OCI-LY7 (cell line): ENCODE measurements at places on chromosomes 11 and 22. TPM values are rescaled to one million over a fixed set of nuclear protein-coding genes. Genes with fewer than 3 reads are reported as not detected.

DNA sequence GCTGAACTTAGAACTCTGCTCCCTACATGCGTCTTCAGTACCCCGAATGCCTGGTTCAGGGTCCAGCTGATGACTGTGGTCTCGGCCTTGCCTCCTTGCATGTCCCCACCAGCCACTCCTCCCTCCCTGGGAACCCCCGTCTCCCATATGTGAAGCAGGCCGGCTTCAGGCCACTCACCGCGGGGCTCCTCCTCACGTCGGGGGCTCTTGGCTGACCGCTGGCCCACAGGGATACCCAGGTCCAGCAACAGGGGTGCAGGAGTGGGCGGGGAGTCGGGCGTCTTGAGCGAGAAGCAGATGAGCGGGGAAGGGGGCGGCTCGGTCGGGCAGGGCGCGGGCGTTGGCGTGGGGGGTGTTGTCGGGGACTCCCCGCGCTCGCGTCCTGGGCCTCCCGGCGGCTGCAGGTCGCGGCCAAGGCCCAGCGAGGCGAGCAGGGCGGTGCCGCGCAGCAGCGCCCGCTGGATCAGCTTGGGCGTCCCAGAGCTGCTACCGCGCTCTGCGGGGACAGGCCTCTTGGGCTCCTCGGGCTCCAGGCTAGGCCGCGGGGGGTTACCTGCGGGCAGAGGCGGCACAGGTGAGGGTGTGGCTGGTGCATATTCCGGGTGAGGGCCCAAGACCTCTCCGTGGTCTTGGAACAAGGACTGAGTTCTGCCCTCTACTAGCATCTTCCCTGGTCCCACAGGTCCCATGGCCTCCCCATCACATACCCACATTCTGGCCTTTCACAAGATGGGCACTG, 3.8 kb upstream of the KCNK7 start:
- no peak for DNase-seq

DNA sequence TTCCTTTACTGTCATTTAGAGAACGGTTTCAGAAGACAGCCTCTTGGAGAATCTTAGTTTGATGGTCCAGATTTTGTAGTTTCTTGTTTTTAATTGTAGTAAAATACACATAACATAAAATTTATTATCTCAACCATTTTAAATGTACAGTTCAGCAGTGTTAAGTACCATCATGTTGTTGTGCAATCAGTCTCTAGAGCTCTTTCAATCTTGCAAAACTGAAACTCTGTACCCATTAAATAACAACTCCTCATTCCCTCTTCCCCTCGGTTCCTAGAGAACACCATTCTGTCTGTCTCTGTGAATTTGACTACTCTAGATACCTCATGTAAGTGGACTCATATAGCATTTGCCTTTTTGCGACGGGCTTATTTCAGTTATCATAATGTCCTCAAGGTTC, 69.8 kb downstream of the GRIK4 start:
- DNase-seq: no peak

Gene OR51E2
- not detected in 2 replicates for total RNA-seq

Gene LAMTOR1
- total RNA-seq: 58.6 and 61.8 TPM in 2 replicates

DNA sequence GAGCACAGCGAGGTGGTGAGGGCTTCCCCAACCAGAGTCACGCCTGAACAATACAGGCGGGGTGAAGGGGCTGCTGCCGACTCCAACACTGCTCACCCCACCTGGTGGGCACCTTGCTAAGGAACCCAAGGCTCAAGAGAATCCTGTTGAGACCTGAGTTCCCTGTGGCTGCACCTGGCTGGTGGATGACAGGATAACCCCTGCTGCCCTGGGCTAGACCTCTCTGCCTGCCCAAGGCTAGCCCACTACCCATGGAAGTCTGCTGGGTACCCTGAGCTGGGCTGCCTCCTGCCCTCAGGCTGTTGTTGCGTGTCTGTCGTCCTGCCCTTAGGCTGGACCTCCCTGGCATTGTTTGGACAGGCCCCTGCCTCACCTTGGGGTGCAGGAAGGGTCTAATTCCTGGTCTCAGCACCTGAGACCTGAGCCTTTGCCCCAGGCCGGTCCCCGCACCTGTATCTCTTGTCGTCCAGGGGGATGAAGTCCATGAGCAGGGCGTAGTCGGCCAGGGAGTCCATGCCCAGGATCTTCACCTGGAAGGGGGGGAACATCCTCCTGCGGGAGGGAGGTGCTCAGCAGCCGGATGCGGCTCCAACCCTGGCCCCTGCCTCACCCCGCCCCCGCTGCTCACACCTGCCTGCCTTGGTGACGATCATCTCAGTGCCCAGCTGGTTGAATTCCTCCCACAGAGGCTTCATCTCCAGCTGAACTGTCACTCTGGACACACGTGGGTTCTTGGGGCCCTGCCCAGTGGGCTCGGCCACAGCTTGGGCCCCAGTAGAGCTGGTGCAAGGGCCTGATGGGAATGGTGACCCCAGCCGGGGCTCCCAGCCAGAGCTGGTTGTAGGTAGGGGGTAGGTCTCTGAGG, 4.9 kb upstream of the NUDT8 start:
- DNase-seq: no peak

DNA sequence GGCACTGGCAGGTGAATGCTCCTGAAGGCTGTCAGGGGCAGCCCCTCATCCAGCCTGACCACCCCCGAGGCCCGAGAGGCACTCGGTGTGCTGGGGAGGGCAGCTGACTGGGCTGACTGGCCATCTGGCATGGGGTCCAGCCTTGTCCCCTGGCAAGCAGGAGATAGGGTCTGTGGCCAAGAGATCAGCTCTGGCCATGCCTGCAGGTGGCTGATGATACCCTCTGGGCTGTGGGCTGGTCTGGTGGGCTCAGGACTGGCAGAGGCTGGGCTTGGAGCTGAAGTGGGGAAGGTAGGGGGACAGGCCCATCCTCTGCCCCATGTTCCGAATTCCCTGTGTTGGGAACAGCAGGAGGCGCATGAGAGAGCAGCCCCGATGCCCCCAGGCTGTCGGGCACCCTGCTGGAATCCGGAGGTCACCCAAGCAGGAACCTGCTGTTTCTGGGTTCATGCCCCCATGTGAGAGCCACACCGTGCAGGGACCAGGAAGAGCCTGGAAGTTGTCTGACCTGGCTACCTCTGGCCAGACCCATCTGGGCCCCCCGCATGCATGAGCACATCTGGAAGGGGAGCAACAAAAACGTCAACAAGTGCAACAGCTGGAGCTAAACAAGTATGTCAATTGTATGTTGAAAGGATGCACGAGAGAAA, 527.0 kb downstream of the TBC1D22A start:
- no peak for DNase-seq

- DNase-seq: no peak
Observed at GRCh38 chr11:110049501-110050200, 43.5 kb upstream of the ZC3H12C start.

DNA sequence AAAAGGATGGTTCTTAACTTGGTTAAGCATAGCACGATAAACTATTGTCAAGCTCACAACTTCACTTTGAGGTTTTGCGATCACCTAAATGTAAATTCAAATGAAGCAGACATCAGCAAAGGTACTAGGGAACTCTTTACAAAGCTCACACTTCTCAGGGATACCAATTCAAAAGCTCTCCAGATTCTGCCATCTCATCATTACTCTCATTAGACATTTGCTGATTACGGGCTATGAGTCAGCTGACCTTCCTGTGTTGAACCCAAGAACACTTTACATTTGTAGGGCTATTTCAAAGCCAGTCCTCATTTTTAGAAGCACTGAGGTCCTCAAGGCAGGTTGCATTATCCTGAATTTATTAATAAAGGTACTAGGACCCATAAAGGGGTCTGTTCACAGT, 28.4 kb upstream of the IZUMO1R start:
- DNase-seq: no peak

GRCh38 chr22:50089682-50090411, at the start of gene MOV10L1:
Gene MOV10L1 (plus strand): TSS chr22:50090006. CDS start chr22:50090089, 83 bp downstream.
- no peak for DNase-seq

Gene GVQW3
- total RNA-seq: 16.5 and 18.4 TPM in 2 replicates

DNA sequence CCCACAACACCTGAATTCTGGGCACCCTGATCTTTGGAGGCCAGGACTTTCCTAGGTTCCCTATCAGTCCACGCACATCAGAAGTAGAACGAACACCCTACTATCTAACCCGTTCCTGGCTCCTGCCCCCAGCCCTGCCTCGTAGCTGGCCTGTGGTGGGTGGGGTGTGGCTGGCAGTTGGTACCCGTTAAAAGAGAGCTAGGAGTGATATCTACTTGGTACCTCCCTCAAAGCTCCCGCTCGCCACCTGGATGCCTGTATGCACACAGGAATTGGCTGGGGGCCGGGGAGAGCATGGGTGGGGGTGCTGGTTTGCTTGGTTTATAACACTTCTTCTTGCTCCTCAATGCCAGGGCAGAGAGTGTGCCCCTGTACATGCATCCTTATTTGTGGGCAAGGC, 14.0 kb upstream of the NECTIN1 start:
- no peak for DNase-seq

DNA sequence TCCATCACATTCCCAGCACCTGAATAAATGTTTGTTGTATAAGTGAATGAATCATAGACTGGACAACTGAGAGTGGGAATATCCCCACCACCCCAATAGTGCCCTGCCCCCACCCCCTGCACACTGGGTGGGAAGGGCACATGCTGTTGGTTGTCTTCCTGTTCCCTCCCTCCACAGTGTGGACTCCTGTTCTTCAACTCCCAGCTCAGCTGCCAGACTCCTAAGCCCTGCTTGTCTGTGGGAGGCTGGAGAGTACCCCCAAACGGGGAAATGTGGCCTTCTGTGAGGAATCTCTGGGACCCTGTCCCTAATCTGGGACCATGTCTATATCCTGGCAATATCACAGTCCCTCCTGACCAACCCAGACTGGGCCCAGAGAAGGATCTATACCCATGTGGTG, 5.5 kb upstream of the MYOD1 start:
- no peak for DNase-seq

DNA sequence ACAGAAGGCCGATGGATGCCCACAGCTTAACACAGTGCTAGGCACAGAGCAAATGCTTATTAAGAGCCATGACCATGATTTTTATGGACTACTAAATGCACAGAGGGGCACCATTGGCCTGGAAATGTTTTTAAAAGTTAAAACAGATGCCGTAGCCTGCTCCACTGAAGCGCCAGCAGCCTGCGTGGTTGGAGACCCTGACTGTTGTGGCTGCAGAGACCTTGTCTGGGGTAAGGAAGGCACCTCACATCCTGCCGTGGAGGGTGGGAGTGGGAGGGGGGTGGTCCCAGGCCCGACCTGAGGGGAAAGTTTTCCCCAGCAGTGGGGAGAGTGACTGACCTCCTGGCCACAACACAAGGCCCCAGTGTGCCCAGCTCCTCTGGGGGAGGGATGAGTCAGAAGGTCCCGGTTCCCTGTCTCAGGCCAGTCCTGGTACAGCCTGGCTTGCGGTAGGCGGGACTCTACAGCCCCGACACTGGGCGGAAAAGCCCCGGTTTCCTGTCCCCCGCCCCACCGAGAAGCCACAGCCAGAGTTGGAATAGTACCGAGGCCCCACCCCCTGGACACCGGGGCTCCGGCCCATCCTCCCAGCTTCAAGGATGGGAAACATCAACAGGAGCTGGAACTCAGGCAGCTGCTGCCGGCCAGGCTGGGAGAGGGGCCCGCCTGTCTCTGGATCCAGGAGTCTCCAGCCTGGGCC, 7.0 kb downstream of the CHST1 start:
- no peak for DNase-seq

DNA sequence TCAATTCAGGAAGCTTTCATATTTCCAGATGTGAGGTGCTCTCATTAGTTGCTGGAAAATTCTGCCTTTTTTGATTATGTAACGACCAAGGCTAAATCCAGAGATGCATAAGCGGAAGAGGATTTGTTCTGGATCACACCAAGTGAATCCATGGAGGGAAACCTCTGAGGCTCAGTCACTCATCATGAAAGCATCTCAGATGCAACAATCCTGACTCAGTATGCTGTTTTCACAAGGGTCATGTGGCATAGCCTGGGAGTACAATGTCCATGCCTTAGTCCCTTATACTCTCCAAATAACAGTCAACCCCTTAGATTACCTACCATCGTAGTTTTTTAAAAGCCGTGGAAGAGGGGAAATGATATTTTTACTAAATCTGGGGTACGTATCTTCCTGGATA, 445.6 kb downstream of the NTM start:
- no peak for DNase-seq

GRCh38 chr11:108551651-108552462, 41.7 kb downstream of the EXPH5 start:
- no peak for DNase-seq

GRCh38 chr22:46319319-46319718, 16.2 kb upstream of the TRMU start:
- DNase-seq: no peak

- DNase-seq: no peak
Observed at GRCh38 chr11:78203184-78203583, 14.5 kb downstream of the USP35 start.

Gene TRIM48
- total RNA-seq: not detected in 2 replicates

Gene LSP1
- 225 and 303 TPM in 2 replicates for total RNA-seq

Gene PC
- total RNA-seq: 12.7 and 17.0 TPM in 2 replicates

- DNase-seq: no peak
Observed at GRCh38 chr11:72373163-72373562, 61.2 kb downstream of the CLPB start.

DNA sequence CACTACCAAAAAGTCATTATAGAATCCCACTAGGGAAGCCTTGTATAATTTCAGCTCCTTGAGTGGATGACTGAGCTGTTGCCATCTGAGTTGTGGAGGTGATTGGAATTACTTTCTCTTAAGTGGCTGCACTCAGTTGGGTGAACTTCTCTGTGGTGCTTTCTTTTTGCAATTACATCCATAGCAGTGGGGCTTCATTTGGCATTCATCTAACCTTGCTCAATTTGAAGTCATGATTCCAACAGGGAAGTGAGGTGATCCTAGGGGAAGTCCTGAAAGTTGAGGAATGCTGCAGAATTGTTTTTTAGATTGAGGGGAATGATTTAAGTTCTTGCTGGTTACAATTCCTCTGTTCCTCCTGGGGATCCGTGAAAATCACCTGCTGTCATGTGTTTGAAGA, 39.6 kb downstream of the ARHGAP42 start:
- no peak for DNase-seq
